ENCODE measurements at places on chromosomes 12 and 14. TPM values are rescaled to one million over a fixed set of nuclear protein-coding genes. Genes with fewer than 3 reads are reported as not detected.

GRCh38 chr14:84991021-84991420 lies 538.9 kb upstream of the FLRT2 start:
- no peak for DNase-seq

DNA sequence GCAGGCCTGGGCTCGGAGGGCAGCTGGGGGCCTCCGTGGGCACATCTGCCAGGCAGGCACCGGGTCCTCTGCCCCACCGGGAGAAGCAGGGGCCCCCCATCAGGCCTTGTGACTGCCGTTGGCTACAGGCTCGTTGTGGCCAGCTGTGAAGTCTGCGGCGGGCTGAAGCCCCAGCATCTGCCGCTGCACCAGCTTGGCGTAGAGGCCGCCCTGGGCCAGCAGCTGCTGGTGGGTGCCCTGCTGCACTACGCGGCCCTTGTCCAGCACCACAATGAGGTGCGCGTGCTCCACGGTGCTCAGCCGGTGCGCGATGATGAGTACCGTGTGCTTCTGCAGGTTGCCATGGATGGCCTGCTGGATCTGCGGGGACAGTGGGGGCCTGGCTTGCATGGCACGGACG lies 33.9 kb upstream of the VPS37B start:
- DNase-seq: no peak

DNA sequence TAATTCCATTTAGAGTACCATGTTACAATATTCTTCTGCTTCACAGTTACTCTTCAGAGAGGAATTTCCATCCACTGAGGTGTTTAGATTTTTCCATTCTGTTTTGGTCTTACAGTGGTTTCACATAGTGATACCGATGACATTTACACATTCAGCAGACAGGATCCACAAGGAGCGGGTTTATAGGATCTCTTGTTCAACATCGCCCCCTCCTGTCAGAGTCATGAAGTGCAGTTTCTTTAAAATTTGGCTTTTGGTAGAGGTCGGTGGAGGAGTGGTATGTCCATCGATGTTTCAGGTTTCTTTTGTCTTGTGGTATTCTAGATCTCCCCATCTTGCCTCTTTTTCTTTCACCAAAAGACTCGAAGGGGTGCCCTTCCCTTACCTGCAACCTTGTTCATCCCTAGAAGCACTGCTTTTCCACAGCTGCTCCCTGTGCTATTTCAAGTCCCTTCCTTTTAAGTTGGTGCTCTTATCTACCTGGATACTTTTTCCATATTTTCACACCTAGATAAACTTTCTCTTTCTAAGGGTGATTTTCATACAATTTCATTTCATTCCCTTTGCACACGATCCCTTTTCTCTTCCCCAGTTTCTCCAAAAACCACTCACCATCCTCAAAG lies 181.3 kb downstream of the ITPR2 start:
- DNase-seq: peak; percentile 77

DNA sequence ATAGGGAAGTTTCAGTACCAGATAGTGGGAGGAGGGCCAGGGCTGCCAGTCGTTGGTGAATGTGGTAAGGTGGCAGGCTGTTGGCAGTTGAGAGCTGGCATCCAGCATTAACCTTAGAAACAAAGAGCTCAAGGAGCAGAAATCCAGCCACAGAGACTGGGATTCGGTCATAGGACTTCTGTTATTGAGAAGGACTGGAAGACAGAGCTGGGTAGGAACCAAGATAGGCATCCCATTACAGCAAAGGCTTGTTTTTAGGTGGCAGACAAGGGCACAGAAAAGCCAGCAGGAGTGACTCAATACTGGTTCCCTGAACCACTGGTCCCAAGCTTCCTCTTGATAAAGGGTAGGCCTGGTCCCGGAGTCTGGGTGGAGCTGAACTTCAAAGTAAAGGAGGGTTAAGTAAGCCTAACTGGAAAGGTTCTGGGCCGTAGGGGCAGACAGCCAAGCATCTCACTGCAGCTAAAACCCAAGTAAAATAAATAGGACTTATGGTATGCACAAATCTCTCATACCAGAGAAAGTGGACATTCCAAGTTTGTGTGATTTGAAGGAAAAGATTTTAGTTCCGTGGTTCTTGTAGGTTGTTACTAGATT lies 147.9 kb downstream of the ETV6 start:
- DNase-seq: no peak

GRCh38 chr14:85574853-85575616 lies 45.1 kb downstream of the FLRT2 start:
- DNase-seq: no peak

GRCh38 chr12:112810235-112810917 lies 18.8 kb downstream of the RPH3A start:
- DNase-seq: no peak

DNA sequence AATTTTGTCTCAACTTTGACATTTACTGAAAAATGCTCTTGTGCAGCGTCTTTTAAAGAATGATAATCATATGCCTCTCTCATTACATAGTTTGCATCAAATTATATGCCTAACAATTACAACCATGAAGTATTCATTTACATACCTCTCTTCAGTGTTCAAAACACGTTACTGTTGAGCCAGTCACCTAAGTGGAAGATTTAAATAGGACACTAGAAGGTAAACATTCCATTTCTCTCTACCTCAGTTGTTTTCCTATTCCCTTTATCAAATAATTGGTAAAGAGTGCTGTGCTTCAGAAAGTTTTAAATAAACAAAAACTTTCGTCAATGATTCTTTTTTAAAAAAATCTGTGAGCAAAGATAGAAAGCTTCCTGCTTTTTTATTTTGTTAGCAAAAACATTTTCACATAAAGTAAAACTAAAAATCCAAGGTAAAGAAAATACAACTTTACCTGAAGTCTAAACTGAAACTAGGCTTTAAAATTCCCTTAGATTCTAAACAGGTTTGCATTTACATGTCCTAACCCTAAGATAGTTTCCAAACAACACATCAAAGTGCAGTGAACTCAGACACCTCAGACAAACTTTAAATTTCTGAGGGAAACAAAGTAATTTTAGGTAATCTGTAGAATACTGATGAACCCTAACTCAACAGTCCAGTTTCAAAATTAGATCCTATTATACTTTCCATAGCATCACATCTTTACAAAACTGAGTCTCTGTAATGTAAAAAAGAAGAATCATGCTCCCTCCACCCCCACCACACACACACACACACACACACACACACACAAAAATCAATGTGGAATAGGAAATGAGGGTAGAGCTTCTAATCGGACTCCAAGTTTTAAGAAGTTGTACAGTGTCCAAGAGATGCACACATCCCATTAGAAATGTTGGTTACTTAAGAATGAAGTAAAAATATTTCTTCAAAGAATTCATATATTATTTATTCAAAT lies 46.2 kb downstream of the PAWR start:
- DNase-seq: no peak

DNA sequence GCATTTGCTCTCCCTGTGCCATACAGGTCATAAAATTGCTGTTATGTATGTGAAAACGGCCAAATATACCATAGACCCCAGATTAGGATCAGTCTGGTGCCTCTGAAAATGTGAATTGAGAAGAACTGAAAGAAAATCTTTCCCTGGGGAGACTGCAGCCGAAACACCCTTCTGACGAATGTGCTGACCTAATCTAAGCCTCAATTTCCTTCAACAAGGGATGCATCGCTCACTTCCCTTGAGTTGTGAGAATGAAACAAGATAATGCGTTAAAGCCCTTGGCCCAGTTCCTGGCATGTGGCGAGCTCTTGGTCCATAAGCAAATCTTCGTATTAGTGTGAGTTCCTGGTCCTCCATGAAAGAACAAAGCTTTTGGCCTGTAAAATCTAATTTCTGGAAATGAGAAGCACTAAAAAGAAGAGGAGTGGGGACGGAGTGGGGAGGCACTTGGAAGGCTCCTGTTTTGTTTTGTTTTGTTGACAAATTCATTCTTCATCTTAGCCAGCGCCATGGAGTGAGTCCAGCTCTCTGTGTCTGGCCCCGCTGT lies 49.5 kb upstream of the RTRAF start:
- DNase-seq: no peak

GRCh38 chr12:123457980-123458779 lies at the start of gene SNRNP35:
TSS of gene SNRNP35 (plus strand) at chr12:123458139. CDS start at chr12:123465541, 7,402 bp downstream.
- peak; percentile 86 for DNase-seq

DNA sequence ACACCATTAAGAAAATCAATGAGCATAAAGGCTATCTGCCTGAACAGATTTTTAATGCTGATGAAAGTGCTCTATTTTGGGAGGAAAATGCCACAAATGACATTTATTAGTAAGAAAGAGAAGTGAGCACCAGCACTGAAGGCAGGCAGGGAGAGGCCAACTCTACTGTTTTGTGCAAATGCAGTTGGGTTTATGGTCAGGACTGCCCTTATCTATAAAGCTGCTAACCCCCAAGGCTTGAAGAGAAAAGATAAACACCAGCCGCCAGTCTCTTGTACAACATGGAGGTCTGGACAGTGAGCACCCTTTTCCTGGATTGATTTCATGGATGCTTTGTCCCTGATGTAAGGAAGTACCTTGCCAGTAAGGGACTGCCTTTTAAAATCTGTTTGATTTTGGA lies 246.8 kb upstream of the SFSWAP start:
- DNase-seq: no peak

GRCh38 chr14:95197551-95197950 lies 40.2 kb upstream of the DICER1 start:
- no peak for DNase-seq

- DNase-seq: peak; percentile 59
Observed at GRCh38 chr12:27394676-27395075, 51.9 kb upstream of the SMCO2 start.

DNA sequence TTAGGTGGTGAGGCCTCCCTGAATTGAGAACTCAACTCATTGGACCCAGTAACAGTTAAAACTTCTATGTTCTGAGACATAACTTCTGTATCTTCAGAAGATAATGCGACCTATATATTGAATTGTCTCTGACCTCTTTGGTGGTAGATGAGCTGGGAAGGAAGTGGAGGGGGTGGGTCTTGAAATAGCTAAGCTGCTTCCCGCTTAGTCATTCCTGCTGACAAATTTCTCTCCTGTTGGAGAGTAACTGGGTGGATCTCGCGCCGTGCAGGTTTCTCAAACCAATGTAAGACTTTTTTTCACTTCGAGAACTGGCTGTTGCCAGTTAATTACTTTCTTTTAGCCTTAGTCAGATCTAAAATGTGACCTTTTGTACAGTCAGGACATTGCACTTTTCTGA lies 100.8 kb downstream of the PPHLN1 start:
- no peak for DNase-seq

- DNase-seq: peak; percentile 83
Observed at GRCh38 chr14:52950898-52951680, at the start of gene FERMT2. TSS of gene FERMT2 (minus strand) at chr14:52951050. CDS start at chr14:52950568, 482 bp downstream.

DNA sequence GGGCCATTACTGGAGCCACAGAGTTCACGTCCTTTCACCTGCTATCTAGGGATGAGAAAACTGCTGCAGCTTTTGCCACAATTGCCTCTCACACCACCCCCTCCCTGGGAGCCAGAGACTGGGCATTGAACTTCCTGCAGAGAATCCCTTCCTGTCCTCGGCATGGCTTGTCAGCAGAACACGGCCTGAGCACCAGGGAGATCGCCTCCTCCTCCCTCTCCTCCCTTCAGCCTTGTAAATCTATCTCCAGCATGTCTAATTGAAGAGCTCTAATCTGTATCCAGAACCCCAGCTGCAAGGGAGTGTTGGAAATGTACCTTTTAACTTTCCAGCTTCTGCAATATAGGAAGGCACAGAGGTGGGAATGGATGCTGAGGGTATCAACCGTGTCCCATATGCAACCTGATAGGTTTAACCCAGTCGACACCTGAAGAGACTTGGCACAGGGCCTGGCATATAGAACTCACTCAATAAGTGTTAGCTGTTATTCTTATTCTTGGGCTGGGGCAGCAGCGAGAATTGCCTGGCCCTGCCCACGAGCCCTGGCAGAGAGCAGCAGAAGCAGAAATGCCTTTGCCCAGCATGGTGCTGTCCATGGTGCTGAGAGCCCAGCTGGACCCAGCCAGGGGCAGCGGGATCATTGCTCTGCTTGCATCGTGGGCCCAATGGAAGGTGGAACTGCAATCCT lies 26.8 kb downstream of the TMEM63C start:
- DNase-seq: peak; percentile 50

GRCh38 chr12:20716037-20716436 lies 20.9 kb downstream of the SLCO1C1 start:
- DNase-seq: no peak

GRCh38 chr14:50792634-50793068 lies 38.3 kb downstream of the NIN start:
- DNase-seq: no peak

DNA sequence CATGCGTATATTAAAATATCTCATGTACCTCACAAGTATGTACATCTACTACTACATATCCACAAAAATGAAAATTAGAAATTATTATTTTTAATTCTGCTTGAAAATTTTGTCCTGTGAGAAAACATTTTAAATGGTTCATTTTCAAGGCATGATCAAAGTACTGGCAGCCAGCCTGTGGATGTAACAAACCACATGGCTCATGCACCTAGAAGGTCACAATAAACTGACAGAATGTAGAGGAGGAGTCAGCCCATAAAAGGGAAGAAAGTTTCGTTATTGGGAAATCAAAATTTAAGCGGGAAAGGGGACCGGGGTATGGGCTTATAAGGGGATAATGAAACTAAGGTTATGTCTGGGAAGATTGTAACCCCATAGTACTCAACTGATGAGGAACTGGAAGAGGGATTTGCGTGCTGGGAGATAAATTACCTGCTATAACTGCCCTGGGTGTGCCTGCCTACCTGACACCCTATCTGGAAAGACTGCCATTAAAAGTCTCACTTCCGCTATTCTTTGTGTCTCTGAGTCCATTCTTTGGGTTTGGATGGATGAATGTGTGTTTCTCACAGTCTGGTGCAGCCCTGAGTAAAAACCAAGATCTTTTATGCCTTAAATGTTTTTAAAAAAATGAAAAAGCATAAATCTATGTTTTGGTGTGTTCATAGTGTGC lies 62.2 kb upstream of the PCED1B start:
- DNase-seq: no peak

GRCh38 chr14:104868811-104869572 lies 3.9 kb downstream of the CEP170B start:
- DNase-seq: no peak

DNA sequence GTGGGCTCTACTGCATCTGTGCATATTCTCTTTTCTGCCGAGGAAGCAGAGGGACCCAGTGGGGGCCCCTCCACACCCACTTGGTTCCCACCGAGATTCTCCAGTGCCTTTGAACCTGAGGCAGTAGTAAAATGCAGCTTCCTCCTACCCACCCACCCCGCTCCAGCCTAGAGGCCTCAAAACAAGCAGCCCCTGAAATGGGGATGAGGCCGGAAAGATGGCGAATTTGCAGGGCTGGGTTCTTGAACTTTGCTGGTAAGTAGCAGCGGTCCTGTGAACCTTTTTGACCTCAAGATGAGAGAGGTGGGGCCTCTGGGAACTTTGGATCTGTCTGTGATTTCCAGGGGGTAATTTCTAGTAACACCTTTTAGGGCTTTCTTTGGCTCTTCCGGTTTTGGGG lies 15.4 kb downstream of the PLEKHG3 start:
- no peak for DNase-seq

Gene MYH7
- total RNA-seq: 0.05 TPM

Gene OAS1
- total RNA-seq: 3.6 TPM

Gene CLEC14A
- total RNA-seq: not detected

Gene HSPB8
- 32.6 TPM for total RNA-seq

Gene NID2
- not detected for total RNA-seq

Gene ADAMTS20
- total RNA-seq: 0.24 TPM

Gene FGD4
- total RNA-seq: 32.3 TPM

Gene KLHDC1
- total RNA-seq: 1.4 TPM

Gene MSI1
- total RNA-seq: 0.85 TPM

Gene SOX5
- total RNA-seq: 10.4 TPM

Gene OR11G2
- not detected for total RNA-seq

Gene IRAK3
- not detected for total RNA-seq

All from SK-MEL-5 (cell line).